ENCODE measurements at places on chromosomes 5 and 9. TPM values are rescaled to one million over a fixed set of nuclear protein-coding genes. Genes with fewer than 3 reads are reported as not detected.

GRCh38 chr5:115379622-115380344, 83.3 kb upstream of the CCDC112 start:
- H3K27ac ChIP-seq, result no peak overlapping the region
- H3K4me3 ChIP-seq, result no peak overlapping the region
- H3K4me1 ChIP-seq, result peaks cover 3% of the 10 kb centered on the region
- no peaks in the 10 kb centered on the region for H3K27me3 ChIP-seq

GRCh38 chr5:149766460-149767280, 36.6 kb downstream of the PPARGC1B start:
- no peak overlapping the region for H3K27ac ChIP-seq
- H3K4me1 ChIP-seq, result peaks cover 8% of the 10 kb centered on the region
- 0 out of 2 replicates have a peak, but pooled peaks cover 3% of the 10 kb centered on the region for H3K36me3 ChIP-seq
- DNase-seq, result no peak
- H3K27me3 ChIP-seq, result no peaks in the 10 kb centered on the region

DNA sequence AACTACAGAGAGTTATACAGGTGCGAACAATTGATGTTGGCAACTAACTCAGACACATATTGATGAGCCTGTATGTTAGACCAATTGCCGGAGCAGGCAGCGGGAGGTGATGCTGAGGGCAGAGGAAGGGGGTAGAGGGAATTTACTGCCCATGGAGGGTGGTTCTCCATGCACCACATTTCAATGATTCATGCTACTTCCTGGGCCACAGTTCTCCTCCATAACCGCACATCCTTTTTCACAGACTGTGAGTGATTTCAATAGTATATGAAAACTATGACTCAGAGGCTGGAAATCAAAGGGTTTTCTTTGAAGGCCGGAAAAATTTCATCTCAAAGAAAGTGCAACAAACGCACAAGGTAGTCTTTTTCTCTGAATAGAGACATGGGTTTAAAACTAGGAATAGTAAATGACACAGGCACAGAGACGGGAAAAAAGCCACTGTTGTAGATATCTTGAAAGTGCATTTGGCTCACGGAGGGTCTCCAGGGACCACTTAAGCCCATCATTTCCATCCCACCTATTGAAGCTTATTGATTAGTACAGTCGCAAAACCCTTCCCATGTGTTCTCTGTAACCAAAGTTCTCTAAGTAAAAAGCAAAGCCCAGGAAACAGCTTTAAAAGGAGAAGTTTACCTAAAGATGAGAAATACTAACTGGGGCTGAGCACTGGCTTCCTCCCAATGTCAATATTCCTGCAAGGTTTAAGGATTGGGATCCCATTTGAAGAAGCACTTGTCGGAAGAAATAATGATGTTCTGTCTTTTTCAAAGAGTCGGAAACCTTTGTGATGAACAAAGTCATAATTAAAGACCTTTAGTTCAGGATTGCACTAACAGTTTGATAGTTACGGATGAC, 28.0 kb upstream of the ADAM19 start:
- no peak overlapping the region for H3K4me3 ChIP-seq
- no peak for DNase-seq
- H3K27me3 ChIP-seq, result no peaks in the 10 kb centered on the region
- no peaks in the 10 kb centered on the region for H3K4me1 ChIP-seq
- no peaks in the 10 kb centered on the region for H3K36me3 ChIP-seq
- no peak overlapping the region for H3K27ac ChIP-seq

DNA sequence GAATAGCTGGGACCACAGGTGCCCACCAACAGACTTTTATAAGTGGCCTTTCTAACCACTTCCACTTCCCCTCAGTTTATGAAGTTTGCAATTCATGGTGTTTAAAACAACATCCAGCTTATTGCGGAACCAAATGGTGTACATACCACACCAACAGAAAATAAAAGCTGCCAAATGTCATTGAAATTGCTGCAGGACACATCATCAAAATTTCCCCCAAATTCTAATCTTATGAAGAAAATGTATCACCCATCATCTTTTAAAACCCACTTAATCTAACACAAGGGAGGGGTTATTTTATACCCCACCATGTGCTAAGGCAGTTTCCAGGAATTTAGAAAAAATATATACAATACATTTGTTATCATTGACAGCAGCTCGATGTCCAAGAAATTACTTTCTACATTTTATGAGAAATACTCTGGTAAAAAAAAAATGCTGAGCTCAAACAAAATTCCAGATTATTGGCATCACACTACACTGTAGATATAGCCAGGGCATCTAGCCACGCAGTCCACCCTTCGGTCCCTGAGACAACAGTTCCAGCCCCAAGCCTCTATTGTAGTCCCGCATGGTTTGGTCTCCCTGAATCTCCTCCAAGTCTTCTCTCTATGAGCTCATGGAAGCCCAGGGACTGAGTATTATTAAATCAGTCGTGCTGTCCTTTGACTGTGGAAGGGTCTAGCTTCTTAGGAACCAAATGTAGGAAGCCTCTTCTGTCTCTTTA, 372.8 kb upstream of the SLC30A5 start:
- H3K36me3 ChIP-seq, result no peaks in the 10 kb centered on the region
- H3K27me3 ChIP-seq, result no peaks in the 10 kb centered on the region
- H3K4me1 ChIP-seq, result no peaks in the 10 kb centered on the region
- DNase-seq, result no peak
- H3K27ac ChIP-seq, result no peak overlapping the region

- H3K36me3 ChIP-seq, result no peaks in the 10 kb centered on the region
- no peaks in the 10 kb centered on the region for H3K4me1 ChIP-seq
- no peaks in the 10 kb centered on the region for H3K27me3 ChIP-seq
These were observed 84.2 kb downstream of the MUSK start for GRCh38 chr9:110752766-110753165.

- no peak overlapping the region for H3K4me3 ChIP-seq
- DNase-seq, result no peak
- H3K27me3 ChIP-seq, result no peaks in the 10 kb centered on the region
- no peaks in the 10 kb centered on the region for H3K36me3 ChIP-seq
- peaks cover 7% of the 10 kb centered on the region for H3K4me1 ChIP-seq
These were observed 106.8 kb downstream of the FRMD3 start for GRCh38 chr9:83431101-83432060.

WHRN gene
- 7.2 TPM for polyA plus RNA-seq

DNA sequence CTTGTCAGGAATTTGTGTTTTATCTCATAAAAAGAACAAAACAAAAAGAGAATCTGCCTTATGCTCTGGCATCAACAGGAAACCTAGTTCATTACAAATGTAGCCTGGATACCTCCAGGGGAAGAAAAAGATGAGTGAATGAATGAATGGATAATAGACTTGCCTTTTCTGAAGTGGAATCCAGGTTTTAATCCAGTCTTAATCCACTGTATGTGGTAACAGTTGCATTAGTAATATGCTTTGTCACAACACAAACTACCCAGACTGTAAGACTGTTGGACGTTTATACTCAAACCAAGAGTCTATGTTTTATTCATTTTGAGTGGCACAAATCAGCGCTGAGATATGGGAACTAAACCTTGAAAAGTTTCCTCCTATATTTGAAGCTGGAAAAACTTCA, 32.1 kb upstream of the MAP3K1 start:
- no peak overlapping the region for H3K4me3 ChIP-seq
- no peak overlapping the region for H3K27ac ChIP-seq
- H3K4me1 ChIP-seq, result no peaks in the 10 kb centered on the region
- no peaks in the 10 kb centered on the region for H3K27me3 ChIP-seq
- DNase-seq, result no peak

CSF2 gene
- not detected for polyA plus RNA-seq
